ENCODE measurements at places on chromosomes 2 and 18. TPM values are rescaled to one million over a fixed set of nuclear protein-coding genes. Genes with fewer than 3 reads are reported as not detected.

The SLC19A3 gene
- 0.36 TPM for total RNA-seq

The KHK gene
- total RNA-seq: 0.36 TPM

DNA sequence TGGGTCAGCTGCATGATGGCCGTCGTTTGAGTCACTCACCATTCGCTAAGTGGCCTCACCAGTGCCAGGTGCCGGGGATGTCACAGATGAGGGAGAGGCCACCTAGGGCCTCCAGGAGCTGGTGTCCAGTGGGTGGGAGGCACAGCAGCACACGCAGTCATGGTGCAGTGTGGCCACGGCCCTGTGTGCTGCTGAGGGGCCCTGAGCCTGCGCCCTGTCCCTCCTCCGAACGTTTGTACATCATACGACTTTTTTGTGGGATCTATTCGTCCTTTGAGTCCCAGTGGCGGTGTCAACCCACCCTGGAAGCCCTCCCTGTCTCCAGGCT is 30.1 kb upstream of the ODC1 start:
- DNase-seq: no peak

- no peak for DNase-seq
Measured at GRCh38 chr18:42338683-42339082, 383.6 kb downstream of the PIK3C3 start.

- DNase-seq: peak; percentile 59
Measured at GRCh38 chr2:61255580-61256437, 93.8 kb downstream of the C2orf74 start.
